ENCODE measurements at places on chromosomes 2 and 18.

DNA sequence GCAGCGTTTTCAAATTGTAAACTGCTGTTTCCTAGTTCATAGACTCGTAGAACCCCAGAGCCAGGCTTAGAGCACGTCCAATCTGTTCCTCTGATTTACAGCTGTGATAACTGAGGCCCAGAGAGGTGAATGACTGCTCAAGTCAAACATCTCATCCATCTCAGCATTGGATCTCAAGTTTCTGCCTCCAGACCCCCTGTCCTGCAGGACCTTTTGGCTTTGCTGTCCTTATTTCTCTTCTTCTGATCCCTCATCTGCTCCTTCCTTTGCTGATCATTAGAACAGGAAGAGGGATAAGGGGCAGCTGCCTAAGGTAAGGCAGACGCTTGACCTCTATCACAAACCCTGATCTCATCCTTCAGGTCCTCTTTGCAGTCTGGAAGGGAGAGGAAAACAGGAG, 58.5 kb upstream of the CREB1 start:
- no peak for DNase-seq

DNA sequence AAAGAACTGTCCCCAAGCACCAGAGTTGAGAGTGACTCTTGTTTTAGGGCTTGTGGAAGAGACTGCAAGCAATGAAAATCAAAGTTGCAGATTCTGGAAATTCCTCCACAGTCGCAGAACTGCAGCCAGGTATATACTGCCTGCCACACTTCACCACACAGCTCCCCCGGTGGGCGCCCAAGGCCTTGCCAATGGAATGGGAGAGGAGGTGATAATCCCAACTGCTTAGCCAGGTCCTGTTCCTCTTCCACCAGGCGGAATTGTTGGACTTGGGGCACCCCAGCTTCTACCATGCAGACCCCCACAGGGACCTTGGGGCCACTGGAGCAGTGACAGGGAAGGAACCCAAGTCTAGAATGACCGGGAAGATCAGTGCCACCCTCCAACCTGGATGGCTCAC, 4.8 kb upstream of the PDIA6 start:
- DNase-seq = no peak

- DNase-seq = no peak
These were observed 679.1 kb upstream of the CDH2 start for GRCh38 chr18:28855989-28856388.

DNA sequence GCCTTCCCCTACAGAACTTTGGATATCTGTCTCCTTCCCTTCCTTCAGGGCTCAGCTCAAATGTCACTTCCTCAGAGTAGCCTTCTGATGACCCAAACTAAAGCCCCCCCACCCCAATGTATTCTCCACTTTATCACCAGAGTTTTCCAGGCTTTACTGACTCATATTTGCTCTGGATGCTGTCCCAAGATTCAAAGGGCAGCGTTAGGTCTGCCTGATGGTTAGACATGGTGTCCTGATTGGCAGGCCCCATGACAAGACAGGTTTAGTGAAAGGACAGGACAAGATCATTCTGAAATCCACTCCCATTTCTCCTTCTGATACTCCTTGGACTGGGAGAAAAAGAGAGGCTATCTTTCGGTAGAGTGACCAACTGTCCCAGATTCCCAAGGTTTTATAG, 22.6 kb upstream of the RPIA start:
- DNase-seq = no peak

- peak; percentile 18 for DNase-seq
These were observed 154.7 kb downstream of the MAP2 start for GRCh38 chr2:209578394-209579001.

DNA sequence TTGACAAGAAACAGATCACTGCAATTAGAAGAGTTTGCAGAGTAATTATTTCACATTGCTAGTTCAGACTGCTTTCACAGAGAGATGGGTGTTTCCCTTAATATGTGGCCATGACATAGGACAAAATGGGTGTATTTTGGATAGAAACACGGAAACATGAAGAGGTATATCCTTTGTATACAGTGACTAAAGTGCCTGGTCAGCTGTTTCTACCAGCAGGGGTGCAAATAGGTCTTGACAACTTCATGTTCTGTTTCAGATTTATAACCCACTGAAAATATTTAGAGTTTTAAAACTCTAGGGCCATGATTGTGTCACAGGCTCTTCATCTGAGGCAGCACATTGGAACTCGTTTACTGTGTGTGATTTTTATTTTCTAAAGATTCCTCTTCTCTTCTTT, 357.1 kb upstream of the TNP1 start:
- peak; percentile 16 for DNase-seq

DNA sequence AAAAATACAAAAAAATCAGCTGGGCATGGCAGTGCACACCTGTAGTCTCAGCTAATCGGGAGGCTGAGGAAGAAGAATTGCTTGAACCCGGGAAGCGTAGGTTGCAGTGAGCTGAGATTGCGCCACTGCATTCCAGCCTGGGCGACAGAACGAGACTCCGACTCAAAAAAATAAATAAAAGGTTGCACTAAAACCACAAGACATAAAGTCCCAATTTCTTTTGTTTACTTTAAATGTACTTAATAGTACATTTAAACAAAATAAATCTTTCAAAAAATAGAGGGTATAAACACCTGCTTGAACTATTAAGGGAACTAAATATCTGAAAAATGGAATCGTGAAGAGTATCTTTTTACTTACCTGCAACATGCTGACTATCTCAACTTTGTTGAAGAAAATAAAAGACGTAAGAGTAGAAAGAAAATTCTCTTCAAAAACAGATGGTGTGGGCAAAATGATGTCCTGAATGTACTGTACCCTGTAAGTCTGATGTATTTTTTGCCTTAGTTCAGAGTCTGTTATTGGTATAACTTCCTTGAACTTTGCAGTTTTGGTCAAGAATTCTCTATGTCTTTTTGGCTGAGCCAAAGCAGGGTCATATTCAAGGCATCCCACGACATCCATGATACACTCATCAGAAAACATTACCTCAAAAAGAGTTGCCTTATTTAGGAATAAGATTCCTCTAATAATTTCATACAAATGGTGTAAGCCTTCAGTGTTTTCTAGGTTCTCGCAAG, 19.2 kb downstream of the PPP4R3B start:
- DNase-seq = no peak

- no peak for DNase-seq
These were observed 78.5 kb downstream of the RHOB start for GRCh38 chr2:20525041-20526035.

DNA sequence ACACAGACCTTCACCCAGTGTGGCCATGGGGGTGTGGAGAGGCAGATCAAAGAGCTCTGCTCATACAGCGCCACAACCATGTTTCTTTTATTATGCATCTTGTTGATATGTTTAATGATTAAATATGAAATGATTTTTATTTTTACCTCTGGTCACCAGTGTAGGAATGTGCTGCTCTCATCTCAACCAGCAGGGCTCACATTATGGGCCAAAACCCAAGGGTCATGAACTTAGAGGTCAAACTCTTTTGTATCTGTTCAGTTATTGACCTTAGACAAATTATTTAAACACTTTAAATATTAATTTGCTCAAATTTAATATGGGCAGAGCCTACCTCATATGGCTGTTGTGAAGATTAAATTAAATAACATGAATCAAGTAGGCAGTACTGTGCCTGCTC, 386.2 kb downstream of the ALK start:
- DNase-seq = no peak

DNA sequence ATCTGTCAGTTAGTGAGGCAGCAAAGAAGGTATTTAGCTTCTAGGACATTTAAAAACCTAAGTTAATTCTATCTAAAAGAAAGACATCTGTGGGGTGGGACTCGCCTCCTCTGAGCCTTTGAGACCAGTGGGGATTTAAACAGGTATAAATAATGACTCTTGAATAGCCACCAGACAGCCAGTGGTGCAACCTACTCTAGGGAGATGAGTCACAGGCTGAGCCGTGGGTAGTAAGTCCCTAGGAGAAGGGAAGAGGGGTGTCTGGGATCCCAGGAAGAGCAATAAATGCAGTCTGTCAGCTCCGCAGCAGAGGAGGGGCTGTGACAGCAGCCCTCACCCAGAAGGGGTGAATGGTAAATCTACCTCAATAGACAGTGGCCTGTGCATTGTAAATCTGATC, 43.1 kb upstream of the GALNT3 start:
- DNase-seq = no peak

- no peak for DNase-seq
These were observed 35.3 kb downstream of the CYP26B1 start for GRCh38 chr2:72112401-72112800.
